SK-MEL-5 (cell line): ENCODE measurements at places on chromosomes 4 and X. TPM values are rescaled to one million over a fixed set of nuclear protein-coding genes. Genes with fewer than 3 reads are reported as not detected.
A peak's percentile ranks its signal among the peaks of the same experiment; 100 is the strongest.

- no peak for DNase-seq
These were observed 1899.4 kb downstream of the STIM2 start for GRCh38 chr4:28760003-28760402.

GRCh38 chrX:19883878-19884277 lies 3.5 kb downstream of the SH3KBP1 start:
- DNase-seq: no peak

GRCh38 chr4:148053298-148054003 lies 321.6 kb downstream of the ARHGAP10 start:
- DNase-seq: no peak

- no peak for DNase-seq
These were observed 26.1 kb upstream of the ACSL1 start for GRCh38 chr4:184851886-184852285.

The MAOA gene
- total RNA-seq: 0.21 and 0.32 TPM in 2 replicates

DNA sequence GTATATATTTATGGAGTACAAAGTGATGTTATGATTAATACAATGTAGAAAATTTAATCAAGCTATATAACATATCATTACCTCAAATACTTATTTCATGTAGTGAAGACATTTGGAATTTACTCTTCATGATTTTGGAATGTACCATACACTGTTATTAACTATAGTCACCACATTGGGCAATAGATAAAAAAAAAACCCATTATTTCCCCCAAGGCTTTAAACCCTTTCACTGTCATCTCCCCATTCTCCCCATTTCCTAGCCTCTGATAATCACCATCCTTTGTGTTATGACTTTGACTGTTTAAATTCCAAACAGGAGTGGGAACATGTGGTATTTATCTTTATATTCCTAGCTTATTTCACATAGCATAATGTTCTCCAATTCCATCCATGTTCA lies 2189.1 kb upstream of the AGA start:
- no peak for DNase-seq

The SULT1E1 gene
- not detected in 2 replicates for total RNA-seq

- no peak for DNase-seq
These were observed 262.9 kb upstream of the CXorf51A start for GRCh38 chrX:147077472-147077871.

DNA sequence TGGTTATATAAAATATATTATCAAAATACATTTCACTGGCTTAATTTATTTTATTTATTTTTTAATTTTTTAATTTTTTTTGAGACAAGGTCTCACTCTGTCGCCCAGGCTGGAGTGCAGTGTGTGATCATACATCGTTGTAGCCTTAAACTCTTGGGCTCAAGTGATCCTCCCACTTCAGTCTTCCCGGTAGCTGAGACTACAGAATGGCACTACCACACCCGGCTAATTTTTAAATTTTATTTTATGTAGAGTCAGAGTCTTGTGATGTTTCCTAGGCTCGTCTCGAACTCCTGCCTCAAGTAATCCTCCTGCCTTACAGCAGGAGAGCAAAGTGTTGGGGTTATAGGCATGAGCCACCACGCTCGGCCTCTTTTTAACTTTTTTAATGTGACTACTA lies 143.8 kb downstream of the CEP135 start:
- no peak for DNase-seq

GRCh38 chr4:82780170-82780751 lies 18.3 kb downstream of the SCD5 start:
- DNase-seq: no peak

DNA sequence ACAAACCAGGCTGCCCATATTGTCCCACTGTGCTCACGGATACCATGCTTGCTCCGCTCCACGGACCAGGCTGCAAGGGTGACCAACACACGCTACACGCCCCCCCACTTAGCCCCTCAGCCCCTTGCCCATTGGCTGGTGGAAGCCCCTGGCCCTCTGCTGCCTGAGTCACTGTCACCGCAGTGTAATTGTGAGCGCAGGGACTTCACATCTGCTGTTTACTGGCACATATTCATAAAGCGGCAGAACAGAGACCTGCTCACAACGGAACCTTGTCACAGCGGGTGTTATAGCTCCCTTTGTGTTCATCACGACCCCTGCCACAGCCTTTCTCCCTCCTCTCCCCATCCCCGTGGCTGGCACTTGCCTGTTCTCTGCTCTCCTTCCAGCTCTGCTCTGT lies 83.7 kb downstream of the PSAPL1 start:
- no peak for DNase-seq

GRCh38 chr4:176668324-176668723 lies 124.4 kb downstream of the VEGFC start:
- no peak for DNase-seq

The RBM46 gene
- total RNA-seq: 0.40 and 0.42 TPM in 2 replicates

GRCh38 chrX:108216919-108217571 lies 125.5 kb downstream of the ATG4A start:
- no peak for DNase-seq

The ARHGAP24 gene
- total RNA-seq: 10.1 and 10.5 TPM in 2 replicates

GRCh38 chr4:4663028-4663427 lies 121.2 kb upstream of the STX18 start:
- no peak for DNase-seq

- no peak for DNase-seq
These were observed 8.4 kb upstream of the MAN2B2 start for GRCh38 chr4:6566391-6567190.

The CXCL11 gene
- 0.26 TPM in 1 of 2 replicates, not detected in the other for total RNA-seq

The RHOXF1 gene
- not detected in 2 replicates for total RNA-seq

DNA sequence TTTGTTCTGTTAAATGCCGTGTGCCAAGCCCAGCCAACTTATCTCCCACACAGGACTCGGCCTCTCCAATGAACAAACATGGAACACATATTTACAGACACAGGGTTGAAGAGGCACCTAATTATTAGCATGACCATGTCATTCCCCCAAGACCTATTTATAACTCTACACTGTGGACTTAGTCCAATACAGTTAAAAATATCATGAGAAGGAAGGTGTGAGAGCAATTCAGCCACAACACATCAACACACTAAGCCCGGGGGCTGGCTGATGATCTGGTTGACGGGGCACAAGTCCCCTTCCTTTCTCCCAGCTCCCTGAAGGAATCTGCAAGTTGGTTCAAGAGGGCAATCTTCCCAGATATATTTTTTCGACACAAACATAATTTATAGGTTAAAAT lies 28.1 kb downstream of the MANBA start:
- no peak for DNase-seq

GRCh38 chr4:48450740-48451139 lies 32.4 kb upstream of the SLC10A4 start:
- DNase-seq: no peak

GRCh38 chrX:101081231-101081630 lies 2.6 kb downstream of the TMEM35A start:
- no peak for DNase-seq

DNA sequence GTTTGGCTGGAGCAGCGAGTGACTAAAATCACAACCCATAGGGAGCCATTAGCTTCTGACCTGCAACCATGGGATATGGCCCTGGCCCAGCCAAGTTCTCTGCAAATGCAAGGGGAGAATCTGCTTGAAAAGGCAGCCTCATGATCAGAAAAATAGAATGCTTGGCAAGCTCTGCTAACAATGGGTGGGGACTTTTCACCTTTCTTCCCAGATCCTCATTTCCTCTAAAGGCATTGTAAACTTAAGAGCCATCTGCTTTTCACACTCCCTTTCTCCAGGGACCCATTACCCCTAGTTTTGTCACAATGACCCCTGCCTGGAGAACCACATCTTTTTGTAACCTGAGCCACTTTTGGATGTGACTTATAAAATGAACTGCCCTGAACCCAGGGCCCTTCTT lies 104.3 kb downstream of the PARM1 start:
- DNase-seq: no peak

DNA sequence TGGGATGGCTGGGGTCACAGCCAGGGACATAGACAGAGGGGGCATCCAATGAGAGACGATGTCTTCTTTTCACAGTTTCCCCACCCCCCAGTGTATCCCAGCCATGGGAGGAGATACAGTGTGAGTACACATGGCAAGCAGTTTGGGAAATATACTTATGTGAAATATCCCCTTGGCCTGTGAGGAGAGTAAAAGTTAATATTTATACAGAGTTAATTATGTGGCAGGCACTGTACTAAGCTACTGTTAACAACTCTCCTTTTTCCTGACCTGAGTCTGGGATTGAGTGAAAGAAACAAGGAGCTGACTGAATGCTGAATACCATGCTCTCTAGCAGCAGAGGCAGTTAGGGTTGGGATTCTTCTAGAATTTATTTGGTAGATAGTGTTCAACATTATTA lies 35.3 kb downstream of the HCCS start:
- no peak for DNase-seq

- no peak for DNase-seq
These were observed 18.2 kb downstream of the ELF4 start for GRCh38 chrX:130091980-130092522.

DNA sequence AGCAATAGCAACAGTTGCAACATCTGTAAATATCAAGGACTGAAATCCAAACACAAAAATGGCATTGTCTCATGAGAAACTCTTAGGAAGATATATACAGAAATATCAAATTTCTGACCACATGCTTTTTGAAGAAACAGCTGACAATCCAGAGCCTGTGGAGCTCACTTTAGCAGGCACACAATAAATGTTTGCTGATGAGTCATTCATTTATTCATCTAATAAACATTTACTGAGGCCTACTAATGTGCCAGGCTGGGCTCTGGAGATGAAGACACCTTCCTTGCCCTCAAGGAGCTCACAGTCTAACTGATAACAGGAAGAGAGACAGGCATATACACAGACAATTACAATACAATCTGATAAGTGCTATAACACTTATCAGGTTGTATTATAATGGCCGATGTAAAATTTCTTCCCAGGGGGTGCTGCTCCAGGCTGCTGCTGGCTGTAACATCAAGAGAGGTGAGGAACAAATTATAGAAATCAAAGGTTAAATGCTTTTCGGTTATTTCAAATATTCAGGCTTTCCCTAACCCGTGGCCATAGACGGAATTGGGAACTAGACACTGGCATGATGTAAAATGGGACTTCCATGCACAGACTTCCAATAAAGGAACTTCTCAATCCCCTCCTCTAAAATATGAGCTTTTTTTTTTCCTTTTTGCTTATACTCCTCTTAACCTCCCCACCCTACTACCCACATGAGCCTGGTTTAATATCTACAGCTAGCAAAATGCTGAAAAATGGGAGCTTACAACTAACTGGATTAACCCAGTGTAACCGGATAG lies 16.8 kb upstream of the ZCCHC13 start:
- peak; percentile 48 for DNase-seq

DNA sequence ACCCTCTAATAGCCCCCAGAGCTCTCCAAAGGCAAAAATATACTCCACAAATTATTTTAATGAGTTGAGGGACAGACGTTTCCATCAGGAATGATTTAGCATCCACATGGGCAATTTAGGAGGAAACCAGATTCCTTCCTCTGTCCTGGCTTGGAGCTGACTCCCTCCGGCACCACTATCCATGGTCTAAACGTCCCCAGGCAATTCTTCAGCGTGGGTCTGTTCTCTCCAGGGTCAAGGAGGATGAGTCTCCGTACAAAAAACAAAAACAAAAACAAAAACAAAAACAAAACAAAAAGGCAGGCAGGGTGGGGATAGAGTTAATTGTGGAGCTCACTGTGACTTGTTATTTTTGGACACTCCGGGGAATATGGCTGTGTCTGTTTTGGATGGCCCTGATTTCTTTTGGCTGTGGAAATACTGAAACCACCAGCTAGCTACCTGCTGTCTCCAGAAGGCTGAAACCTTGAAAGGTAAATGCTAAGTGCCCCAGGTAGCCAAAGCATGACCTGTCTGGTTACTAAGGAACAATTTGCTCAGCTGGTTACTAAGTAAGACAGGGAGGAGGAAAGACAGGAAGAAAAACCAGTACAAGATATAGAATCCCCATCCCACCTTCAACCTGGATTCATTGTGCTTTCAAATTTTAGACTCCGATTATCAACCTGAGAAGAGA lies 419.1 kb upstream of the LCORL start:
- DNase-seq: no peak

DNA sequence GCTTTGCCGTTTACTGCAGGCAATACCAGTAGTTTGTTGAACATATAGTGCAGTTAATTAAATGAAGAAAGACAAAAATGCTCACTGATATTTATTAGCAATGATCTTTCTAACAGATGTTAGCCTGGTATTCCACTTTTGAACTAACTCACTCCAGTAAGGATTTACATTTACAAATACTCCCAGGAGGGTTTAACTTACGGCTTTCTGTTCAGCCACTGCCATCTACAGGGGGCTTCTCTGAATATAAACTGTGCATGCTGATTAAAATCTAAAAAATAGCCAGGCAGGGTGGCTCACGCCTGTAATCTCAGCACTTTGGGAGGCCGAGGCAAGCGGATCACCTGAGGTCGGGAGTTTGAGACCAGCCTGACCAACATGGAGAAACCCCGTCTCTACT lies 2.2 kb upstream of the SRD5A3 start:
- DNase-seq: no peak

- no peak for DNase-seq
These were observed 19.4 kb upstream of the STPG2 start for GRCh38 chr4:98162696-98163095.

The FAT1 gene
- total RNA-seq: 78.0 and 88.9 TPM in 2 replicates

The CNKSR2 gene
- total RNA-seq: 3.0 and 3.1 TPM in 2 replicates

- DNase-seq: no peak
These were observed 920.4 kb upstream of the EPHA5 start for GRCh38 chr4:66590488-66591215.

DNA sequence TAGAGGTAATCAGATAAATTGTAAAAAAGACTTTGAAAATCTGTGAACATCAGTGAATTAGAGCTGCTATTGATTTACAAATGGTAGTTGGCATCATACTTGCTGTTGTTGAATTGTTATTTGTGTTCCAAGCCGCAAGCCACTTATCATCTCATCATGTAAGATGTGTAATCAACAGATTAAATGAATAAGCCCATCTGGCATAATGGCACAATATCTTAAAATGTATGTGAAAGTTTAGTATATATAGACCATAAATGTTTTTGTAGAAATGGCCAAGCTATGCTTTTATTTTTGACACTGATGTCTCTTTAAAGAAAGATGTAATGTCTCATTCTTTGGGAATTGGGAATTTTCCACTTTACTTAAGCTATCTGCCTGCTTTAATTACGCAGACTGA lies 682.6 kb upstream of the GNPDA2 start:
- DNase-seq: no peak

DNA sequence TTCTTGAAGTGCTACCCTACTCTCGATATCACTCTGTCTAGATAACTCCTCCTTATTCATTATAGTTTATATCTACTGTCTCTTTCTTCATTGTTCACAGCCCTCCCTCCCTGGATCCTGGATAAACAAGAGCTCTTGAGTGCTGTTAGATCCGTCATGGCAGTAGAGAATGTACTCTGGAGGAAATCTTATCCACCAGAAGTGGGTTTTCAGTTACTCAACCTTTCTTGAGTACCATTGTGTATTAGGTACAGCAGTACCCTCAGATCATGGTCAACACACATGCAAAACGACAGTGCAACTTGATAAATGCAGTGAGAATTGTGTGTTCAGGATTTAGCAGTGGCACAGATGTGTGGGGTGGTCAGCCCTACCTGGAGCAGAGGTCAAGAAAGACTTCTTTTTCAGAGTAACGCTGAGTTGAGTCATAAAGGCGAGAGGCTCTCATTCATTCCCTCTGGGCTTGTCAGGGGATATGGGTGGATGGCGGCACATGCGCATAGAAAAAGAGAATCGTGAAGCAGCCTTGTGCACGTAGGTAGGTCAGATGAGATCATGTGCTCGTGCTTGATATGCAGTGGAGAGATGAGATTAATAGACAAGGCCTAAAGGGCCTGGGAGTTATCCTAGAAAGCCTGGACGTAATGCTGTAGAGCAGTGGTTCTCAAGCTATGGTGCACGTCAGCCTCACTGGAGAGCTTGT lies 89.5 kb downstream of the SNX25 start:
- DNase-seq: peak; percentile 35

- peak; percentile 46 for DNase-seq
These were observed 29.1 kb downstream of the RIPPLY1 start for GRCh38 chrX:106874075-106874474.

- DNase-seq: no peak
These were observed 662.2 kb upstream of the BOD1L1 start for GRCh38 chr4:14289708-14290107.
